ENCODE measurements at places on chromosomes 5 and 9. TPM values are rescaled to one million over a fixed set of nuclear protein-coding genes. Genes with fewer than 3 reads are reported as not detected.

GRCh38 chr9:89435071-89435823 lies 62.7 kb downstream of the SEMA4D start:
- peaks cover 3% of the 10 kb centered on the region for H3K27me3 ChIP-seq
- peaks cover 20% of the 10 kb centered on the region for H3K4me1 ChIP-seq
- no peak overlapping the region for H3K27ac ChIP-seq
- H3K4me3 ChIP-seq, result no peak overlapping the region
- H3K36me3 ChIP-seq, result no peaks in the 10 kb centered on the region
- DNase-seq, result no peak

DNA sequence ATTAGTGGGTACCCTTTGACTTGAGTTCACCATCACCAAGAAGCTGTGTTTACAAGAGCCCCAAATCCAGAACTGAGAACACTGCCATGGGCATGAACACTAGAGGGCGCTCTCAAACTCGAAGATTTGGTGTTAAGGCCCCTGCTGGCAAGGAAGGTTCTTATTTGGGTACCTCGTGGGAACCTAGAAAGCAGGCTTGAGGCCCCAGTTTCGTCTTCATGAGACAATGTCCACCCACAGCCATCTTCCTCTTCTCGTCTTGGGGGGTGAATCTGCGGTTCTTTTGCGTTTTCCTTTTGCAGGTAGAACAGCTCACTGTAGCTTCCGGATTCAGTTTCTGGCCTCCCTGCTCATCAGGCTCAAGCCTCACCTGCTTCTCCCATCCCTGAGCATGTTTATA lies 184.0 kb downstream of the SEMA5A start:
- H3K36me3 ChIP-seq, result no peaks in the 10 kb centered on the region
- no peak overlapping the region for H3K27ac ChIP-seq
- no peaks in the 10 kb centered on the region for H3K27me3 ChIP-seq
- H3K4me3 ChIP-seq, result no peak overlapping the region

DNA sequence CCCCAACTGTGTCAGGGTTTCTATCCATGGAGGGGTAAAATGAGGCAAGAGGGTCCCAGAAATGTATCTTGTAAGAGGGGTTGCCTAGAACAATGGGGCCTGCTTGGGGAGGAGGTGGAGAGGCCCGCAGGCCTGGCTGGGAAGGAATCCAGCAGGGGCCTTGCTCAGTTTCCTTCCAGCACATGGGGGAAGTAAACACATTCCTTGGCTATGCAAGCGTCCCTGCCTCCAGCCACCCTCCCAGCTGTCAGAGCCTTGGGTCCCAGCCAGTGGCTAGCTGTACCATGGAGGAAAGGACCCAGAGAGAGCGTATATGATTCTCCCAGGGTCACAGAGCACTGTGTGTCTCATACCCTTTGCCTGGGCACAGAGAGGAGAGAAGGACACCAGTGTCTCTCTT lies 71.1 kb upstream of the IL17B start:
- peaks cover 31% of the 10 kb centered on the region for H3K4me1 ChIP-seq
- H3K4me3 ChIP-seq, result no peak overlapping the region
- no peaks in the 10 kb centered on the region for H3K36me3 ChIP-seq
- H3K27ac ChIP-seq, result no peak overlapping the region
- no peaks in the 10 kb centered on the region for H3K27me3 ChIP-seq

DNA sequence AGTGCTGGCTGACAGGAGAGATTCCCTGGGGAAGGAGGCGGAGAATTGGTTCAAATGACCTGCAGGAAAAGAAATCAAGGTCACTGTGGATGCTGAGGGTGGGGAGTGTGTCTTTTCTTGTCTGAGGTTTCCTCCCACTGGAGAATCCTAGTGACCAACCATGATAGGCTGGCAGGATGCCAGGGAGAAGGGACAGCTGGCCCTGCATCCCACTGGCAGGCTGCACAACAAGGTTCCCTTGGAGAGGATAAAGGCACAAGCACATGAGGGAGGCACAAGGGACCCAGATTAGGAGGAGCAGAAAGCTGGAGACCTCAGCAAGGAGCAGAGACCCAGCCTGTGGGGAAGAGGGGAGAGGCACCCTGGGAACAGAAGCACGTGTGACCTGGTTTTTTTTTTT lies 11.4 kb upstream of the ZDHHC12 start:
- H3K27ac ChIP-seq, result peak overlapping the region; percentile 89
- H3K36me3 ChIP-seq, result peaks cover 3% of the 10 kb centered on the region
- no peaks in the 10 kb centered on the region for H3K27me3 ChIP-seq
- no peak overlapping the region for H3K4me3 ChIP-seq
- DNase-seq, result no peak
- peaks cover 8% of the 10 kb centered on the region for H3K4me1 ChIP-seq

The AK8 gene
- total RNA-seq, result 1.3 TPM

DNA sequence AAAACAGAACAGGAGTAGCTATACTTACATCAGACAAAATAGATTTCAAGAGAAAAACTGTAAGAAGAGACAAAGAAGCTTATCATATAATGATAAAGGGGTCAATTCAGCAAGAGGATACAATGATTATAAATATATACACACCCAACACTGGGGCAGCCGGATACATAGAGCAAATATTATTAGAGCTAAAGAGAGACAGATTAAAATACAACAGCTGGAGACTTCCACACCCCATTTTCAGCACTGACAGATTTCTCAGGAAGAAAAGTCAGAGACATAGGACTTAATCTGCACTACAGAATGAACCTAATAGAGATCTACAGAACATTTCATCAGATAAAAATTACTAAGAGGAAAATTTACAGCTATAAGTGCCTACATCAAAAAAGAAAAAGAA lies 35.7 kb downstream of the OXCT1 start:
- H3K27me3 ChIP-seq, result no peaks in the 10 kb centered on the region
- peaks cover 27% of the 10 kb centered on the region for H3K36me3 ChIP-seq
- H3K4me1 ChIP-seq, result peaks cover 13% of the 10 kb centered on the region
- DNase-seq, result no peak
- H3K4me3 ChIP-seq, result no peak overlapping the region

Measured in neural crest cell (in vitro differentiated cells).